ENCODE measurements at places on chromosomes 1 and 21.
A peak's percentile ranks its signal among the peaks of the same experiment; 100 is the strongest.

- DNase-seq = no peak
These were observed 323.7 kb downstream of the PLPP3 start for GRCh38 chr1:56255516-56256152.

GRCh38 chr1:40372658-40373322 is 737 bp upstream of the SMAP2 start:
- DNase-seq = no peak

GRCh38 chr1:11175461-11175860 is 13.7 kb upstream of the ANGPTL7 start:
- no peak for DNase-seq

DNA sequence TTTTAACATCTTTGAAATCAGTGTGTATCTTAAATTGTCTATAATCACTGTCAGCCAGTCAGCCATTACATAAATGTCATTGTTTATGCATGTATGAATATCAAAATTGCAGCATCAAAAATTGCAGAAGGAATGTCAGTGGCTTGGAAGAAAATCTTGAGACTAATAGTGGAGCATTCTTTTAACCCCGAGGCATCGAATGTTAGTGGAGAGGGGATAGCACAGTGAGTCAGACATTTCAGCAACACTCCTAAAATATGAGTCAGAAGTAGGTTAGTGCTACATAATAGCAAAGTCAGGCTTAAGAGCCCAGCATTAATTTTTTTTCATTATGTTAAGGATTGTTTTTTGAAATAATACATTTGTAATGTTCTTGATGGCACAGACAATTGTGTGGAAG is 45.5 kb downstream of the SNRPE start:
- no peak for DNase-seq

DNA sequence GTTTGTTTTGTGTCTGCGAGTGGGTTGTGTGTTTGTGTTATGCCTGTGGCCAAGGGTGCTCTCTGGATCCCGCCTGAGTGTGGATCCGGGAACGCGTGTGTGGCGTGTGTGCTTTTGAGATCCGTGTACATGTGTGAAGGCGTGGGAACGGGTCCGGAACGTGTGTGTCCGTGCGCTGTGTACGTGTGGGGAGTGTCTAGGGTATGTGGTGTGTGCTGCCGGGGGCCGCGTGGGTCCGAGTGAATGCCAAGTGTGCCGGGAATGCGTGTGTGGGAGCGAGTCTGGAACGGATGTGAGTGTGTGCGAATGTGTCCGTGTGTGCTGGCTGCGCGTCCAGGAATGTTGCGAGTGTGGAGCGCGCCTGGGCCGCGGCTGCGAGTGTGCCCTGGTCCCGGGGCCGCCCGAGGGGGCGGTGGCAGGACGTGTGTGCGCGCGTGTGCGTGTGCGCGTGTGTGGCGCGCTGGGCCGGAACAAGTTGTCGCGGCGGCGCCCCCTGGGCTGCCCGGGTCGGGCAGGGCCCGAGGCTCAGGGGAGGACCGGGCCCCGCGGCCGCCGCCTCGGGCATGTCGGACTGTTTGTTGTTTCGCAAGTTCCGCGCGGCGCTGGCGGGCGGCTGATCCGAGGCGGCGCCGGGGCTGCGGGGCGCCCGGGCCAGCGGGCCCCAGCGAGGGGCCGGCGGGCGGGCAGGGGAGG is 953 bp downstream of the PTPRU start:
- no peak for DNase-seq

GRCh38 chr1:25538191-25538767 is 5.1 kb upstream of the LDLRAP1 start:
- DNase-seq = no peak

DNA sequence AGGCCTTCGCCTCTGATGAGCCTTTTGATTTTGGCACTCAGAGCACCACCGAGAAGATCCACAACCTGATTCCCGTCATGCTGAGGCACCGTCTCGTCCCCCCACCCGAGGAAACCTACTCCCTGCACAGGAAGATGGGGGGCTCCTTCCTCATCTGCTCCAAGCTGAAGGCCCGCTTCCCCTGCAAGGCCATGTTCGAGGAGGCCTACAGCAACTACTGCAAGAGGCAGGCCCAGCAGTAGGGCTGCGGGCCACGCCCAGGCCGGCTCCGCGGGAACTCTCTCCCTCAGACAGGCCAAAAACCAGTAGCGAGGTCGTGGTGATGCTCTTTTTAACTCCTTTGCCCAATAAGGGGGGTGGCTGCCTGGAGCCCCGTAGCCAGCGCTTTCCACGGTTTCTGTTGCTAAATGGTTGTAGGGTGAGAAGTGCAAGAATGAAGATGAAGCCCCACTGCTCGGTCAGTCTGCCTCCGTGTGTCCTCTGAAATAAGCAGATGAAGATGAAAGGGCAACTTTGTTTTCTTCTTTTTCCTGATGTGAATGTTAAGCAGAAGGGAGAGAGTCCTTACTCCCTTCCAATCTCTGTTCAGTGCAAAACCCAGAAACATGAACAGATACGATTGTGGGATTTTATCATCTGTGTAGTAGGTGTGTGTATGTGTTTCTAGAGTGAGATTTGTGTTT is 46.5 kb downstream of the COQ8A start:
- no peak for DNase-seq

DNA sequence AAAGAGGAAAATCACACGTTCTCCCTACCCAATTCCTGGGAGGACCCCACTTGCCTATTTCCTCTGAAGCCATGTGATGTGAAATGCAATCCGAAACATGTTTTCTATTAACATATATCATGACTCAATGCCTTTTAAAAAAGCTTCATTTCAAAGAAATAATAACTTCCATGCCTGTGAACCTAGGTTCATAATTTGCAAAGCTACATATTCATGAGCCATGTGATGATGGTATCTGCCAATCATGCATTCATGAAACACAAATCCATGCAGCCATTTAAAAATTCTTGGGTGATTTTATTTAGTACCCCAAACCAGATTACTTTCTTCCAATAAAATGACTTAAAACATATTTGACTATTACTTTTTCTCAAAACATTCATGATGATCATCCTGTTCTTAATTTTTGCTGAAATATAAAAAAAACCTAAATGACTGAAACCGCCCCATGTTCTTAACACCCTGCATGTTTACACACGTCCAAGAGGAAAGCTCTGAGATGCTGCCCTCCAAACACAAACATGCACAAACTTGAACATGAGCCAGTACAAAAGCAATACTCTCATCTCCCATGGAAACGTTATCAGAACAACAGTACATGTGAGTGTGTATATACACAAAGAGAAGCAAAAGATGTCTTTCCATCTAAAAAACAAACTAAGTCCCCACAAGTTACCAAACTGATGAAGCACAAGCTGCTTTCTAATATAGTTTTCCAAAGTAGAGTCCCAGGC is 140.1 kb downstream of the TGFBR3 start:
- no peak for DNase-seq

DNA sequence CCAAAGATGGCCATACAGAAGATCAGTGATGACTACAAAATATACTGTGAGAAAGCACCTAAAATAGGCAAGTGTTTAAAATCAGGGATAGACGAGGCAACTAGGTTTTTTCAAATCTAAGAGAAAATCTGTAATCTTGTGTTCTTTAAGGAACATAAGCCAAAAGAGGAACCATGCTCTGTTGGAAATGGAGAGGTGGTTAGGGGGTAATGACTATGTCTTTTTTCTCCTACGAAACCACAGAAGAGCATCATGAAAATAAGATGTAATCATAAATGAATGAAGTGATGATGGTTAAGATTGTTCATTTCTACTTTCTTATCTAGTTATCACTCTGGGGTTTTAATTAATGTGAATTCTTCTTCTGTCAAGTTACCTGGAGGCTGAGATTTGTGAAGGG is 43.1 kb downstream of the RGSL1 start:
- no peak for DNase-seq

- DNase-seq = no peak
These were observed 37.1 kb upstream of the EXO1 start for GRCh38 chr1:241810769-241811405.

GRCh38 chr21:34027721-34028461 is 45.5 kb upstream of the MRPS6 start:
- DNase-seq = no peak

DNA sequence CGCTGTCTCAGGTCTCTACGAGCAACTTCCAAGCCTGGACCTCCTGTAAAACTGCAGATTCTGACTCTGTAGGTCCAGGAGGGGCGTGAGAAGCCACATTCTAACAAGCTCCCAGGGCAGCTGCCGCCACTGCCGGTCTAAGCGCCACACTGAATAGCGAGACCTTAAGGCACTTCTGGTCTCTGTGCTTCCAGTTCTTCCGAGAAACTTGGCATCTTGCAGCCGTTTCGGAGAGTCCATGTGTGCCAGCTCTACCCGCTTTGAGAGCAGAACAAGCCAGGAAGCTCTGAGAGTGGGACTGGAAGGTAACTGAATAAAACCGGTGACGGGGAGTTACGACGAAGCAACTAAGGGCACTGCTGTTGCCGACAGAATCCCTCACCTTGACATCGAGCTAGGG is 12.5 kb downstream of the AGT start:
- DNase-seq = no peak

DNA sequence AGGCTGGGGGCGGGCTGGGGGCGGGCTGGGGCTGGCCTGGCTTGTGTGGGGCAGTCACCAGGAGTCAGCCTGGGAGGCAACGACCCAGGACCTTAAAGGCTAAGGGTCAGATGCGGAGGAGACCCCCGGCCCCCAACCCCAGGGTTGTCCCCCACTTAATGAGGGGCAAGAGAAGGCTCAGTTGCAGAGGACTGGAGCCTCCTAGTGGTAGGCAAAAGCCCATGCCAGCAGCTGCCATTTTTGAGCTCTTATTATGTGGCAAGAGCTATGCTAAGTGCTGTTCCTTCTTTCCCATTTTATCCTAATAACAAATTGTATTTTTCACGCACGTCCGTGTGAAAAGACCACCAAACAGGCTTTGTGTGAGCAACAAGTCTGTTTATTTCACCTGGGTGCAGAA is 8.0 kb downstream of the KIAA1614 start:
- no peak for DNase-seq

DNA sequence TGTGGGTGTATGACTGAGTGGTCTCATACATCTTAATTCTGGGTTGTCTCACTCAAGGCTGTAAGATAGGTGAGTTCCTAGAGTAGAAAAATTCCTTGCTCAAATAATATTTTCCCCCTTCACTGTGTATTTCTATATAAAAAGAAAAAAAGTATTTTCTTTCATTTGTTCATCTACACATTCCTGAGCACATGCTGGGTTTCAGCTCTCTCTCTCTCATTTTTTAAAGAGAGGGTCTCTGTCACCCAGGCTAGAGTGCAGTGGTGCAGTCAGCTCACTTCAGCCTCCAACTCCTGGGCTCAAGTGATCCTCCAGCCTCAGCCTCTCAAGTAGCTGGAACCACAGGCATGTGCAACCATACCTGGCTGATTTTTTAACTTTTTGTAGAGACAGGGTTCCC is 22.0 kb downstream of the DDI2 start:
- no peak for DNase-seq

GRCh38 chr1:18217398-18218043 is 109.9 kb downstream of the IGSF21 start:
- DNase-seq = peak; percentile 14

Data from activated CD4-positive, alpha-beta T cell treated with anti-CD3 and anti-CD28 coated beads, Interleukin-2, amount 50 U/mL, for 16 hours (primary cell).